HTR-8/SVneo (cell line): ENCODE measurements at places on chromosomes 7 and 10.

GRCh38 chr7:66105263-66105748 lies 9.3 kb upstream of the CRCP start:
- no peak for DNase-seq

- no peak for DNase-seq
Observed at GRCh38 chr7:70470746-70471145, 661.2 kb upstream of the GALNT17 start.

- DNase-seq, result no peak
Observed at GRCh38 chr10:127127822-127128221, 68.6 kb downstream of the INSYN2A start.

GRCh38 chr7:116083796-116084195 lies 53.2 kb upstream of the TFEC start:
- no peak for DNase-seq

DNA sequence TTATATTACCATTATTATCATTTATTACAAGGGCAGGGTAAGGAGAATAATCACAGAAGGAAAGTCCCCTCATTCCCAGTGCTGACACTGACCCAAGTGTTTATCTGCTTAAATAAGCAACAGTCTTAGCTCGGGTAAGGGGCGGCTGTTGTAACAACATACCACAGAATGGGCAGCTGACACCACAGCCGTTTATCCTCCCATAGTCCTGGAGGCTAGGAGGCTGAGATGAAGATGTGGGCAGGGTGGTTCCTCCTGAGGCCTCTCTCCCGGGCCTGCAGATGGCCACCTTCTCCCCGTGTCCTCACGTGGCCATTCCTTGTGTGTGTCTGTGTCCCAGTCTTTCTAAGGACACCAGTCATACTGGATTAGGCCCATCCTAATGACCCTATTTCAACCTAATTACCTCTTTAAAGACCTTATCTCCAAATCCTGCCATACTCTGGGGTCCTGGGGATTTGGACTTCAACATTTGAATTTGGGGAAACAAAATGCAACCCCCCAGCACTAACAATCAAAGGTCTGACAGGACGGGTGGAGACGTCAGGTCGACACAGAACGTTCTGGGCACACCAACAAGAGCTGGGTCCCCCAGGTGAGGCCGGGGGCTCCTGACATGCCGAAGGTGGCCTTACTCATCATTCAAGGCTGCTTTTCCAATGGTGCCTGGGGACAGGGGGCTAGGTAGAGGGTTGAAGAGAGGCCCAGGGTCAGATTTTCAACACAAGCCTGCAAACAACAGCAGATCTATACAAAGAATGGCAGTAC lies 93.5 kb downstream of the TNS3 start:
- no peak for DNase-seq

- DNase-seq, result no peak
Observed at GRCh38 chr10:101839416-101840063, 4.1 kb downstream of the KCNIP2 start.

DNA sequence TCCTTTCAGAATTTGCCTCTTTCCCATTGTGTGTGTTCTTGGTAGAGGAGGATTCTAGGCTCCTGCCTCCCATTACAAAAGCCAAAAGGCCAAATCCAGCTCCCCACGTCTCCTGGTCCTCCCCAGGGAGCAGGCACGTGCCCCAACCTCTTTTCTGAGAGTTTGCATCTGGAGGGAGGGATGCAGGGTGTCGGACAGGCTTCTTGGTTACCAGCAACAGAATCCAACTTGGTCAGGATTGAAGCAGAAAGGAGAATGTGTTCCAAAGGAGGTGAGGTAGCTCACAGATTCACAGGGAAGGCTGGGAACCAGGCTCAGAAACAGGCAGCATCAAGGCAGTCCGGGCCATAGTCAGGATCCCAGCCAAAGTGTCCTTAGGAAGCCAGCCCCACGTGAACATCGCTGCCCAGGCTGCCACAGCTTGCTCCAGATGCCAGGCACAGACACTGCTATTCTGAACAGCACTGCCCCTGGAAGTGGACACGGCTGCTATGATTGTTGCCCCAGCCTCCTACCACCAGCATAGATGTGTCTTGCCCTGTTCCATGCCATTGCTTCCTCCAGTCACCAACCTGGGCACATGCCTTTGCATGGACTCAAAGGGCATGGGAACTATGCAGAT lies 264.2 kb upstream of the ZMIZ1 start:
- DNase-seq, result no peak

- no peak for DNase-seq
Observed at GRCh38 chr10:6236349-6237198, 33.8 kb downstream of the PFKFB3 start.

DNA sequence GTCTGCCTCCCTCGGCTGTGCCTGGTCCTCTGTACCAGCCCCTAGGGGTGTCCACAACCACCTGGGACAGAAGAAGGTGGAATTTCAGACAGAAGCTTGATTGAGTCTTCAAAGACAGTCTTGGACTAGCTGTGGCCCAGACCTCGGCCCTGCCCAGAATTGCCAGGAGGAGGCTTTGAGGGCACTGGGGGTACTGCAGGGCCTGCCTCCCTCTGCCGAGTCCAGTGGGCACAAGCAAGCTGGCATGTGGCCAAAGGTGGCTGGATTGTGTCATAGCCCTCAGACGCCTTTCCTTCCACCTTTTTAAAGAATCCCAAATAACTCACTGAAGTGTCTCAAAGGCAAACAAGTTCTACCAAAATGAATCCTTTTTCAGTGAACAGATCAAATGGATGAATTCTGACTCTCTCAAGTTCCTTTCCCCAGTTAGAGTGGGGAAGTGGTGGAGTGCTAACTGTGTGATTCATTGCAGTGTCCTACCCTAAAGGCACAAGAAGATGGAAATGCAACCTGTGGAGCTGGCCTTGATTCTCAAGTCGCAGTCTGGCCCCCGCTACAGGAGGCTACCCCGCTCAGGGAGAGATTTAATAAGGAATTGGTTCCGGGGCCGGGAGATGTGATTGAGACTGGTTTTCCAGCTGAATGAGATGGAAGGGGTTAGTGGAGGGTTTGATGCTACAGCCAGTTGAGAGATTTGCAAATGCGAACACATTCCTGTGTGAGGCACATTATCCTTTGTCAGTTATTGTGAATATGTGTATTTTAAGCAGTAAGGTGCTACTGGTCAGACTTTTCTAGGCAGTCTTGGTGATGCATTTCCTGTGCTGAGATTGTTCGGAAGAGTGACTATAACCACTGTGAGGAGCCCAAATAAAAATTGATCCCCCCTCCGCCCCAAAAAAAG lies 28.8 kb upstream of the SLC26A4 start:
- DNase-seq, result no peak

DNA sequence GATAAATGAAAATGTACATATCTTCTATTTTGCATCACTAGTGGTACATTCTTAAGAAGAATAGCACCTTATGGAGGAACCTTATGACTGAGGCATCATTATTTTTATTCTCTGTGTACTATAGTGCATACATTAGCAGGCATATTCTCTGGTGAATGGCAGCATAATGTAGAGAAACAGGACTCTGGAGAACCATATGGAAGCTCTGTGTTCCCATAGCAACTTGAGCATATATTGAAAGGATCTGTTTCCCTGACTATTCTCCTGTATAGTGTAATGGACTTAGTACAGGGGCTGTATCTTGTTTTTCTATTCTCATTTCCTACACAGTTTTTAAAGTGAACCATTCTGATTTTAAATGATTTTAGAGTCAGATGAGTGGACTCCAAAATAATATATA lies 128.4 kb upstream of the SMIM30 start:
- DNase-seq, result no peak

DNA sequence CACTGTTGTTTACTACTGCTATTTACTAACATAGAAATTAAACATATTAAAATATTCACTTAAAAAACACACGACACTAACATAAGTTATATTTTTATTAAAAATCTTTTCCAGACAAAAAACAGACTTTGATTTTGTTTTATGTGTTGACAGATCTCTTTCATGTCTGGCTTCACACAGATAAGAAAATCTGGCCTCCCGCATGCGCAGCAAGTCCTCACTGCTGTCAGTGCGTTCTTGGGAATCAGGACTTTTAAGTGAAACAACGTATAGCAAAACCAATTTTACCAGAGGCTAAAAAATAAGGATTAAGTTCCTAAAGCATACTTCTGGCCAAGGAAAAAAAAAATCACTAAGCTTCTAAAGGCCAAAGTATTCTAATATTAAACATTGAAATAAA lies 1.2 kb upstream of the IDI1 start:
- no peak for DNase-seq

DNA sequence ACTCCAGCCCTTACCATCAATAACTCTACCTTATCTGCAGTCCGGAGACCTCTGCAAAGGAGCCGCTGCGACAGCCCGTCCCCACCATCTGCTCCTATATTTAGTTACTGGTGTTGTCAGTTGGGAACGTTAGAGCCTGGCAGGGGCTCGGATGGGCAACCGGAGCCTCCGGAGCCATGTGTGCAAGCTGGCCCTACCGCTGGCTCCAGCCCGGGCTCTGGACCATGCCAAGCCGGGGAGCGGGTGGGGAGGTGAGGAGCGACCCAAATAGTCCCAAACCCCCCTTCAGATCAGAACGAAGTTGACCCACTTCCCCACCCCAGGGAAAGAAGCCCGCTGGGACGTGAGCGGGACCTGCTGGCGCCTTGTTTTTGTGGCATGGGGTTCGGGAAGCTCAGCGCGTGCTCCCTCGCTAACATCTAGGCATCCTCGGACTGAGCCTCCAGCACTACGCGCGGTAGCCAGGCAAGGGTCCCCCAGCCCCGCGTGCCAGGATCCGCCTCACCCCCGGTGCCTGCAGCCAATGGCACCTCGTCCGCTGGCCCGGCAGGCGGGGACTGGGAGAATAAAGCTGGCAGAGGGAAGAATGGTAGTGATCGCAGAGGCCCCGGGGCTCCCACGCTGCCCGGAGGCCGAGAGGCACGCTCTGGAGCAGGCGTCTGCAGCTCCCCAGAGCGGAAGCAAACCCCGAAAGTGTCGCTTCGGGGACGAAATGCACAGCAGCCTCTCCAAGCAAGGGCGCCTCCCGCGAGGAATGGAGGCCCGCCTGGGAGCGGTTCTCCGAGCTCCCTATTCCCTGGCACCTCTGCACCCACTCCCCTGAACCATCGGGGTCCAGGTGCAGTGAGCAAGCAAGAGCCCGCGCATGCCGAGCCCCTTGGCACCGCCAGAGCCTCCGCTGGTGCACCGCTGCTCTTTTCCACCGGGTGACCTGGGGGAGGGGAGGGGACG lies 679 bp downstream of the LRRC20 start:
- no peak for DNase-seq

DNA sequence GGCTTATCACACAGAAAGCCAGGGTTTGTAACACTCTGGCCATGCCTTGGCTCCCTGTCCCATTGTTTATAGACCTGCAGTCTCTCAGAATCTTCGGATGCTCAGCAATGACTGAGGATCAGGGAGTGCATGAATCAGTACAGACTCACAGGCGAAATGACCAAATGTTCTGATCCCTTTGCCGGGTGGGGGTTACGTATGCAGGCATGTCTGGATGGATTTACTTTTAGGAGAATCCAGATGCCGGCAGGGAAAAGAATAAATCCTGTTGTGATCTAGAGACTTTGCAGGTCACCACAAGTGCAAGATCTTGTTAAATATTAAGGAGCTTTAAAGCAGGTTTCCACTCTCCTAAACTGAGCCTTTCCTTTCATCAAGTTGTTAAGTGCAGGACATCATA lies 149.5 kb downstream of the SFMBT2 start:
- no peak for DNase-seq

- DNase-seq, result no peak
Observed at GRCh38 chr10:119643306-119644204, 7.6 kb upstream of the BAG3 start.

GRCh38 chr7:38451840-38452239 lies 178.4 kb upstream of the TARP start:
- DNase-seq, result no peak

- DNase-seq, result no peak
Observed at GRCh38 chr7:109462171-109462570, 892.5 kb downstream of the DNAJB9 start.

DNA sequence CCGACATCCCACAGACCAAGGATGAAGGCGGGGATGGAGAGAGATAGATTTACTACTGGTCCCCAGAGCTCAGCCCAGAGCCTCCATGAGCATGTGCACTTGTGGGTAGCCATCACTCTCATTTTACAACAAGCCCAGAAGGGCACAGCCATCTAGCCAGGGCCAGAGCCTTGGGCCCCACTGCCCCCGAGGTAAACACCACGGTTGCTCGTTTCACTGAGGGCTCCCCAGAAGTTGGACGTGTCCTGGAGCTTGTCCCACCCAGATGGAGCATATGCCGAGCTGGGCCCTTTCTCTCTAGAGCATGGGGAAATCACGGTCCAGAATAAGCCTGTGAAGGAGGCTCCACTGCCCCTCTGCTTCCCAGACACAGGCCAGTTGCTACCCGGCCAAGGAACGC lies 9.0 kb upstream of the TMEM120A start:
- no peak for DNase-seq

DNA sequence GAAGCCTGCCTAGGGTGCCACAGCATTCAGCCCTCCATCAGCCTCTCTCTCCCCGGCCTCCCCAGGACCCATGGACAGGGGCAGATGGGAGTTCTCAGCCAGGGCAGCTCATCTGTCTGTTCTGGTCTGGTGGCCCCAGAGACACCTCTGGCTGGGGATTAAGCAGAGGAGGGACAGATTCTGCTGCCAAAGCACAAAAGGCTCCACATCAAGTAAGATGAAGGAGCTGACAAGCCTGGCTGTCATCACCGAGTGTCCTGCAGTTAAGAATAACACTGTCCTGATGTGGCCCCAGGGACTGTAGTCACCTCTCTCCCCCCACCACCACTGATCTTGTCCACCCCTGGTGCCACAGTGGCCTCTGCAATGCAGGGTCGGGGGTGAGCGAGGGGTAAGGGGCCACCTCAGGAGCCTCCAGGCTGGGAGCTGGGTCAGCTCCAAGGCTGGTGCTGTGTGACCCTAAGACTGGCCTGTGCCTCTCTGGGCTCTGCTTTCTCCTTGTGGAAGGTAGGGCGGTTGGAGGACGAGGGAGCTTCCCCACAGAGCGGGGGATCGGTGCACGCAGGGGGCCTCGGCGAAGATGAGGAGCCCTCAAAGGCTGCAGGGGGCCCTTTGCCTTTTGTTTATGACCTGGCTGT lies 18.7 kb downstream of the C10orf105 start:
- no peak for DNase-seq

DNA sequence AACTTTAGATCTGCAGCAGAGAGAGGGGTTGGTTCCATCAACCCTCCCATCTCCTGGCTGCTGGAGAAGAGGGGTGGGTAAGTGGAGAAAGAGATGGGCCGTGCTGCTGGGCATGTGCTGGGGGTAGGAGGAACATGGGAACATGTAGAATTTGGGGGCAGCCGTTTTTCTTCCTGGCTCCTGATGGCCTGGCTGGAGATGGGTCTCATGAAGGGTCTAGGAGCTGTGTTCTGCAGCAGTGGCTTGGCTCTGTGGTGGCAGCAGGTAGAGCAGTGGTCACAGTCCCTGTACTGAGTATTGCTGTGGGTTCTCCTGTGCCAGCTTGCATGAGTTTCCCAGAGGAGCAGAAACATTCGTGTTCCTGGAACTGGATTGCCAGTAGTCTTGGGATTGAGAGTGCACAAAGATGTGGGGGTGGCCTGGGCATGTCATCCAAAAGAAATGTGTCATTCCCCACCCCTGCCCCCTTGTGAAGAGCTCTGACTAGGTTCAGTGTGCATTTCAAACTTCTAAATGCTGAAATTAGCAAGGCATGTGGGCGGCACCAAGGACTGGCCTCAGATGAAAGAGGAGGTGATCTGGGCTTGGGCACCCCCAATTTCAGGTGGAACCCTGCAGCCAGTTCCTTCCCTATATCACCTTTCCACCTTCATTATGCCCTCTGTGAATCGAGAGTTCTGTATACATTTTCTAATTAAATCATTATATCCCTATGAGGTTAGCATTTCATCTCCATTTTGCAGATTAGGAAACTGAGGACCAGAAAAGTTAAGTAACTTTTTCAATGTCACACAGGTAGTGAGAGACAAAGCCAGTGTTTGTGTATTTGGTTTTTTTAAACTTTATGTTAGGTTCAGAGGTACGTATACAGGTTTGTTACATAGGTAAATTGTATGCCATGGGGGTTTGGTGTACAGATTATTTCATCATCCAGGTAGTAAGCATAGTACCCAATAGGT lies 2.1 kb downstream of the CHST3 start:
- DNase-seq, result peak; percentile 47
